ENCODE measurements at places on chromosomes 11 and 22.

DNA sequence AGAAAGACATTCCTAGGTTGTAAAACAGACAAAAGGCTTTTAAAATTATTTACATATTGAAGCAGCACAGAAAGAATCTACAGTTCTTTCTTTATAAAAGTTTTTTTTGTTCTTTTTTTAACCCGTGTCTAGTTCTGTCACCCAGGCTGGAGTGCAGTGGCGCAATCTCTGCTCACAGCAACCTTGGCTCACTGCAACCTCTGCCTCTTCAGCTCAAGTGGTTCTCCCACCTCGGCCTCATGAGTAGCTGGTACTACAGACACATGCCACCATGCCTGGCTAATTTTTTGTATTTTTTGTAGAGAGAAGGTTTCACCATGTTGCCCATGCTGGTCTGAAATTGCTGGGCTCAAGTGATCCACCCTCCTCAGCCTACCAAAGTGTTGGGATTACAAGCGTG is 3.8 kb upstream of the INCENP start:
- no peak for DNase-seq

GRCh38 chr11:3213659-3214419 is 4.8 kb downstream of the MRGPRG start:
- DNase-seq, result no peak

DNA sequence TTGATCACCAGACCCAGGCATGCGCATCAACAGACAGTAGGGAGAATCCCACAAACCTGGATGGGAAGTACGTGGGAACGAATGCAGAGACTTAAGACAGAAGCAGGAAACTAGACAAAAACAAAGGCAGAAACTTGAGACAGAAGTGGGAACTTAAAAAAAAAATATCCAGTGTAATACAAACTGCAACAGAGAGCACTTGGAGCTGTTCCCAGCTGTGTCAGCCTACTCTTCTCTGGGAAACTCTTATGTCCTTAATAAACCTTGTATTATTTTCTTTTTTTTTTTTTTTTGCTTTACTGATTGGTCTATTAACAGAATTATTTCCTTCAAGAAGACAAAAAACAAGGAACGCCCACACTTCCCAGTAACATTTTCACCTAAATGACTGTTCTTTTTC is 1818.1 kb upstream of the RAG2 start:
- no peak for DNase-seq

DNA sequence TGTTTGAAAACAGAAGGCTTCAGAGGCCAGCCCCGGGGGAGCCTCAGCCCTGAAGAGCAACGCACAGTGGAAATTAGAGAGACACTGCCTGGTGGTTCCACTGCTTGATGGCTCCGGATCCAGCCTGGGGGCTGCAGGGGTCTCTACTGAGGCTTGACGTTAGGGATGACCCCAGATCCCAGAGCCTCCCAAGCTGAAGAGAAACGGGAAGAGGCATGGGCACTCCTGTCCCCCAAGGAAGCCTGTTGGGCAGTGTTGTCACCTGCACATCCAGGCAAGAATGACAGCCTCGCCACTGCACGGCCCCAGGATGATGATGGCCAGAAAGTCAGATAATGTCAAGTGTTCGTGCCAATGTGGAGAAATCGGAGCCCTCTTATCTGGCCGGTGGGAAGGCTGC is 56.8 kb upstream of the FGF3 start:
- no peak for DNase-seq

DNA sequence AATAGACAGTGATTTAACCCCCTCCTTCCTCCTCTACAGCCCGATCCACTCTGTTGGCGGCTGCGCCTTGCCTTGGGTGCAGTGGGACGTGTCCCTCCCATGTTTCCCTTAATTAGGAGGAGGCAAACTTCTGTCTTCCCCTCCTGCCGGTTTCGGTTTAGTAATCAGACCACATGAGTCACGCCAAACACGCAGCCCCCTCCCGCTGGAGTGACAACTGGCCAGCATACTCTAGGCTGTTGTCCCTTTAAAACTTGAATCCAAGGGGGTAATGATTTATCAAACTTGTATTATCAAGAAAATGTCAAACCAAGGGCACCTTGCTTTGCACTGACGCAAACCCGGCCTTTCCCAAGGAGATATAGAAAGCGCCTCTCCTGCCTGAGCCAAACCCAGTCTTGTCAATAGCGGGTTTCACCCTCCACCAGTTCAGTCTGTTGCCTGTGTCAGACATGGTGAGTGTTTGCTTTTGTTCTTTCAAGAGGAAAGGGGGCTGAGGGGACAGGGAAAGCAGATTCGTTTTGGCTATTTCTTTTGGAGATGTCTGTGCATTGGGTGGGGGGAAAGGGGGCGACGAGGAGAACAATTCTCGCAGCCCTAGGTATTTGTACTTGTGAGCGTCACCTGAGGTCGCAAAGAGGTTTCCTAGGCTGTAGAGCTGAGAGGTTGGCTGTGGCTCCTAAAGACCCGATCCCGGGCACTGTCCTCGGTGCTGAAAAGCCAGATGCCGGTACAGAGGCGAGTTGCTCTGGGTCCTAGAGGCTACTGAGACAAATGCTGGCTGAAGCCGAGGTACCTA is at the start of gene SLC6A5:
SLC6A5 (plus strand) TSS at position 388 of the 799 bp plus-strand sequence; CDS start at position 453, 65 bp downstream.
- peak; percentile 23 for DNase-seq

GRCh38 chr22:19892257-19892879 is 37.7 kb upstream of the GNB1L start:
- DNase-seq, result peak; percentile 51

DNA sequence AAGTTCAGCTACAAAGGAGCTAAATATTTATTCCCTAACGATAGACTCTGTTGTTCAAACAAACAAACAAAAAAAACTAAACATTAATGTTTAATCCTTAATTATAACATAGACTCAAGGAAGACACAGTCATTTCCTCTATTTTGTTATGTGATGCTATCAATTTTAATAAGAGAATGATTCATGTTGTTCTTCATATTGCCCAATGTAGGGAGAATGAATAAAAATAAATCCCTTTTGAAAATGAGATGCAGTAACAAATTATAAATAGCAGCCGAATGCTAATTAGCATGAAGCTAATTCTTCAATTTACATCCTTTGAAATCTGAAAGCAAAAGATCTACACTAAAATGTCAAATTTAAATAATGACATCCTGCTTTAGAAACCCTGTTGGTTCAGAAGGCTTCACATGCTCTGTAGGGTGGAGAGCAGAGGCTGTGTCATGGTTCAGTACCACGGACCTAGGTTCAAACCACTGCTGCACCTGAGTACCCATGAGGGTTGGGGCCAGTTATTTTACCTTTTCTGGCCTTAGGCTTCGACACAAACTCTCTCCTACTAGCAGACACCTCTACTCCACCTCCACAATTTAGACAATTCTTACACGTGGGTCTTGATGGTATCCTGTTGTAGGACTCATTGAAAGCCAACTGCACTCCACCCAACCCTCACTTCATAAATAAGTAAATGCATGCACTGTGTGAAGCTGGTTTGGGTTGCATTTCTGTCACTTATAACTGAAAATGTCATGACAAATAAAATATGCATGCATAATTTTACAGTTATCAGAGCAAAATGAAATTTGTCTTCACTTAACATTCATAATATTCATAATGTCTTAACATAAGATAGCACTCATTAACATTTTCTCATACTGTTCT is 89.0 kb downstream of the RRAS2 start:
- DNase-seq, result no peak

DNA sequence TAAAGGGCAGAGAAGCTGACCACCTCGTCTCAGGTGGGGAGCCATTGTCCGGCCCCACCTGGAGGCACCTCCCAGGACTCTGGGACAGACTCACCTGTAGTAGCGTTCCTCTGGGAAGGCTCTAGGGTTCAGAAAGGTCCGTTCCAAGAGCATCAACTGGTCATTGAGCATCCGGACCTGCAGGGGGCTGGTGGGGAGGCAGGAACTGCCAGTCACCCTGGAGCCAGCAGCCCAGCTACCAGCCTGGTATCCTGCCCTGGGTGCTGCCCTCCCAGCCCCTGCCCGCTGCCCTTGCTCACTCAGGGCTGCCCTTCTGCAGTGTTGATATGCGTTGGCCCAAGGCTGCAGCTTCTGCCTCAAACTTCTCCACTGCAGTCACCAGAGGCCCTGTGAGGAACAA is 4.7 kb downstream of the SAC3D1 start:
- DNase-seq, result no peak

- no peak for DNase-seq
These were observed 77.5 kb downstream of the AMOTL1 start for GRCh38 chr11:94845622-94846021.

GRCh38 chr22:35592418-35592967 is 24.6 kb downstream of the MB start:
- DNase-seq, result no peak

GRCh38 chr11:120249279-120250262 is 9.6 kb downstream of the POU2F3 start:
- no peak for DNase-seq

DNA sequence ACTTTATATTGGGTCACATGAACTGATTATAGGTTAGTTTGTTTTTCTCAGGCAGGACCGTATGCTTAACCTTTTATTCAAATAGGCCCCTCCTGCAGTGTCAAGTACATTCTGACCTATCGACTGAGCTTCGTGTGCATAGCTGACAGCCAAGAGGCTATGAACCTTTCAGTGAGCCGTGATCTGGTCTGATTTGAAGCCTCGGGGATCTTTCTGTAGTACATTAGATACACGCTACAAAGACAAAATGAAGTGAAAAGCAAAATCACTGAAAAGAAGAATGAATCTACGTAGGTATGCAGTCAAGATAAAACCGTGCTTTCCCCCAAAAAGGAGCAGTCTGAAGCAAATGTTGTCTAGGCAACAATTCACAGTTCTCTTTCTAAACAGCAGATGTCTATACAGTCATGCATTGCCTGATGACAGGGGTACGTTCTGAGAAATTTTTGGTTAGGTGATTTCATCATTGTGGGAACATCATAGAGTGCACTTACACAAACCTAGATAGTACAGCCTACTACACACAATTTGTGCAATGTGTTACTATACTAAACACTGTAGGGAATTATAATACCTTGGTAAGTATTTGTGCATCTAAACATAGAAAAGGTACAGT is 18.1 kb downstream of the JHY start:
- no peak for DNase-seq

DNA sequence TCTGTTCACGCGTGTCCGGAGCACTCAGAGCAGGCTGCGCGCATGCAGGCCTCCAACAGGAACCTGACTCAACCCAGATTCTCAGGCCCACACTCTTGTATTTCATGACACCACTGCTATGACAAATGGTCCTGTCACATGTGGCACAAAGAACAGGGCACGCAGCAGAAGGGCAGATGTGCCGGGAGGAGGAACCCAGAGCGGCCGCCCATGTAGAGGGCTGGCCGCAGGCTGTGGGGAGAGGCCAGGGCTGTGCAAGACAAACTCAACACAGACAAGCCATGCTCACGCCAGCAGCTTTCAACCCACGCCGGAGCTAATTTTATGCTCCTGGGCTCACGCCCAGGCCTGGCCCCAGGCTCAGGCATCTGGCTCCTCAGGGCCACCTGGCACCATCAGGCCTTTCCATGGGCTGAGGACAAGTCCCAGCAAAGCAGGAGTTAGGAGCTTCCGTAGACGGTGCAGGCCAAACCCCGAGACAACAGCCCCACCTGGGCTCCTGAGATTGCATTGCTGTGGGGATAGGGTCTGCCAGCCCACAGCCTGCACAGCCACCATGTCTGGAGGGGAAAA is 40.0 kb downstream of the DUSP8 start:
- DNase-seq, result no peak

DNA sequence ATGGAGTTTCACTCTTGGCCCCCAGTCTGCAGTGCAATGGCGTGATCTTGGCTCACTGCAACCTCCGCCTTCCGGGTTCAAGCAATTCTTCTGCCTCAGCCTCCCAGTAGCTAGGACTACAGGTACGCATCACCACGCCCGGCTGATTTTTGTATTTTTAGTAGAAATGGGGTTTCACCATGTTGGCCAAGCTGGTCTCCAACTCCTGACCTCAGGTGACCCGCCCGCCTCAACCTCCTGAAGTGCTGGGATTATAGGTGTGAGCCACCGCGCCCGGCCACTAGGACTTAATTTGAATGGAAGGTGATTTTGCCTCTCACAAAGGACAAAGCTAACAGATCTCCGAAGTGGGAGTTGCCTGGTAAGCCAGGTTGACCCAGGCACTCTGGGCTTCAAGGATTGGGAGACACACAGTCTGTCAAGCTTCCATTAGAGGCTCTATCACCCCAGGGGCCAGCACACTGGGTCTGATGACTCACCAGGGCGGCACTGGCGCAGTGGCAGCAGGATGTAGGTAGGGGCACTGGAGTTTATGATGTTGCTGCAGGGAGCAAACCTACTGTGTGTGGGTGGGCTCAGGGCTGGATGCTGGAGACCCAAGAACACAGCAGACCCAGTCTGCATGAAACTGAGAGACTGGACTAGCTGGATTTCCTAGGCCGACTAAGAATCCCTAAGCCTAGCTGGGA is 17.8 kb upstream of the KCTD14 start:
- DNase-seq, result no peak

DNA sequence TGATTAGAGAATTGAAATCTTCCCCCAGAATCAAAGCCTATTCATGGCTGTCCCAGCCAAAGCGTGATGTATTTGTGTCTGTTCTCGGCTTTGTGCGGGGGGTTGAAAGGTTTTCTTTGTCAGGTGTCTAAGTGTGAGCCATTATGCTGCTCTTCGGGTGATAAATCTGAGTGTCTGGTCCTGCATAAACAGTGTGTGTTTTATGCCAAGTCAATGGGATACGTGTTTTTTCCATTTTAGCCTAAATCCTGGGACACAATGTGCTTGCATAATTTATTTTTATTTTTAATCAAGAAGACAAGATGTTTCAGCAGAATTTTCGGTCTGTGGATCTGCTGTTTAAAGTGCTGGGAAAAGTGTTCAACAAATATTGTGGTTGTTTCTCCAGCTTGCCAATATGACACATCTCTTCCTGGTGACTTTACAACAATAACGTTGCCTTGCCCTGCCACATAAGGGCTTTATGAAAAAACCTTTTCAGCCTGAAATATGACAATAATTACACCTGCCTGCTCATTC is 267.8 kb downstream of the TBC1D22A start:
- no peak for DNase-seq

DNA sequence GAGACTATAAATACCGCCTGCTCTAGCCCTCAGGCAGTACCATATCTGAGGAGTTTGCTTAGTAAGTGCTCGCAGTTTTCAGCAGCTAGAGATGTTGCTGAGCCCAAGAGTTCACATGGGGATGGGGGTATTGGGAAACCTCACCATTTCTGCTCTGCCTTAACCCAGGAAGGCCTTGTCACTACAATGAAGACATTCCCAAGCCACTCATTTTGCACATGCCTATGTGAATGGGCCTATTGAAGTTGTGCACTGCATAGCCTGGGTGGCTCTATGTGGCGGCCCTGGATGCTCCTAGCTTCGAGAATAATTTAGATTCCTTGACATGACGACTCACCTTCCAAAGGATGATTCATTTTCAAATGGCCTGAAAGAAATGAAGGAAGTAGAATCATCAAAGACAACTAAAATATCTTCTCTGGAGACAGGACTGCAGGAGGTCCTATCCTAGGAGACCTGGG is 163.4 kb downstream of the ADAMTS15 start:
- DNase-seq, result no peak

GRCh38 chr11:61886643-61887042 is 4.7 kb downstream of the FADS3 start:
- DNase-seq, result no peak
